ENCODE measurements at places on chromosomes 11 and 22. TPM values are rescaled to one million over a fixed set of nuclear protein-coding genes. Genes with fewer than 3 reads are reported as not detected.

GRCh38 chr22:26259510-26259909, 90.2 kb downstream of the SEZ6L start:
- no peak for DNase-seq
- no peak overlapping the region for H3K4me3 ChIP-seq
- H3K27ac ChIP-seq: no peak overlapping the region
- H3K36me3 ChIP-seq: no peaks in the 10 kb centered on the region
- H3K4me1 ChIP-seq: no peaks in the 10 kb centered on the region

DNA sequence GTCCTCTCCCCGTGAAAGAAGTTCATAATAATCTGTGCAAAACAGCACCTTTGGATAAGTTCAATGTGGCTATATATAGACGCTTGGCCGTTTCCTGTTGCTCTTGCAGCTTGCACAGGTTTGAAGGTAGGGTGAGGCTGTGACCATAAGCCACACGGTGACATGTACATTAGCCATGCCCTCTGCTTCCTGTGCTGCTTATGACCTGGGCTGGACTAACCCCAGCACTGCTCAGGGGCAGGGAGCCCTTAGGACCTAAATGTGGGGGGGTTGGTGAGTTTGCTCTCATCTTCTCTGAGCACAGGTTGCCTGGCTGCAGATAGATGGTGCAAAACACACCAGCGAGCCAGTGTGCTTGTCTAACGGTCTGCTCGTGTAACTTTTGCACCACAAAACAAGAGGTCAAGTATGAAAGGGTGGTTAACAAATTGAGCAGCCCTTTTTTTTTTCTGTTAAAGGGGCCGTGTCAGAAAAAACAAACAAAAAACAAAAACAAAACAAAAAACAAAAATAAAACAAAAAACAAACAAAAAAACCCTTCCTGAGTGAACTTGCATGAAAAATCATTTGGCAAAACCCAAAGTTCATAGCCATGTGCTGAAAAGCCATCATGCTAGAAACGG, 37.3 kb downstream of the FLI1 start:
- no peaks in the 10 kb centered on the region for H3K27me3 ChIP-seq
- H3K4me1 ChIP-seq: no peaks in the 10 kb centered on the region
- no peaks in the 10 kb centered on the region for H3K36me3 ChIP-seq
- no peak for DNase-seq

DNA sequence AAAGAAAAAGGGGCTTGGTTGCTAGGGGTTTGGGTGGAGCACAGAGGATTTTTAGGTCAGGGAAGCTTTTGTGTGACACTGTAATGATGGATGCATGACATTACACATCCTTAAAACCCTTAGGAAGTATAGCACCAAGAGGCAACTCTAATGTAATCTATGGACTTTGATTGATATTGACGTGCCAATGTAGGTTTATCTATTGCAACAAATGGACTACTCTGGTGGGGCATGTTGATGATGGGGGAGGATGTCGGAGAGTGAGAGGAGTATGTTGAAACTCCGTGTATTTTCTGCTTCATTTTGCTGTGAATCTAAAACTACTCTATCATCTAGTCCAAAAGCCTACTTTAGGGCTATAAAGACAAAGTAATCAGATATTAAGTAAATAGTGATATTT, 72.3 kb upstream of the PAX6 start:
- DNase-seq: no peak
- H3K27me3 ChIP-seq: no peaks in the 10 kb centered on the region
- no peaks in the 10 kb centered on the region for H3K4me1 ChIP-seq
- H3K36me3 ChIP-seq: no peaks in the 10 kb centered on the region
- no peak overlapping the region for H3K4me3 ChIP-seq

DNA sequence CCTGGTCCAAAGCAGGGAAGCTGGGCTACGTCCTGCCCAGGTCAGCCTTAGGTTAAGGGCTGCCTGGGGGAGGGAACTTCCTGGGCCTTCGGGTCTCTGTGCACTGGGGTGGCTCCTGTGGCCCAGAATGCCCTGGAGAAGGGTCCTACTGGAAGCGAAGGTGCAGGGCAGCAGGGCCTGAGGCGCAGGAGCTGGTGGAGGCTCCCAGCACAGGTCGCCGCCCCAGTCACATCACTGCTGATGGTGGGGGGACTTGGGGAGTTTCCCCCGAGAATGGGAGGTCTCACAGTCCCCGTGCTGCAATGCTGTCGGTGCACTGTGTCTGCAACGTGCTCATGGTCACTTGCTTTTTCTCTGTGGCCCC, 815 bp upstream of the SMIM38 start:
- H3K36me3 ChIP-seq: no peaks in the 10 kb centered on the region
- no peaks in the 10 kb centered on the region for H3K4me1 ChIP-seq
- H3K27ac ChIP-seq: peak overlapping the region; percentile 92
- DNase-seq: no peak

GRCh38 chr11:2306877-2307500, 5.2 kb downstream of the TSPAN32 start:
- no peak overlapping the region for H3K4me3 ChIP-seq
- no peak for DNase-seq
- H3K4me1 ChIP-seq: peaks cover 64% of the 10 kb centered on the region
- no peaks in the 10 kb centered on the region for H3K27me3 ChIP-seq

- peak overlapping the region; percentile 56 for H3K27ac ChIP-seq
- H3K4me3 ChIP-seq: peak overlapping the region; percentile 90
- peaks cover 29% of the 10 kb centered on the region for H3K36me3 ChIP-seq
- H3K27me3 ChIP-seq: no peaks in the 10 kb centered on the region
- no peaks in the 10 kb centered on the region for H3K4me1 ChIP-seq
Observed at GRCh38 chr22:50583294-50583861, 729 bp upstream of the CHKB start.

DNA sequence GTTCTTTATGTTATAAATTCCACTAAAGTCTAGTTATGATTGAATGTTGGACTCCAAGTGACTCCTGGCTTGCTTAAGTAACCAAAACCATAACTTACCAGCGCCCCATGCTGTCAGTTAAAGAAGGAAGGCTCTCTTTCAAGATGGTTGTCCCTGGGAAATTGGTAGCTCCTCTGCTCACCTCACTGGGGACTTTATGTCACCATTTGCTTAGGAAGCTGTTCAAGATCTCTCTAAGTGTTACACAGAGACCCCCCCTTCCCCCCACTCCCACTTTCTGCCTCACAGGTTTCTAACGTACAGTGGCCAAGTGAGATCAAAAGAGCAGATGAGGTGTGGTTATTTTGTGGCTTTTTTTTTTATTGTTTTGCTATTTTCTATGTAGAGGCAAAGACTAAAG, 301.8 kb downstream of the AASDHPPT start:
- no peak for DNase-seq
- no peak overlapping the region for H3K27ac ChIP-seq
- H3K4me1 ChIP-seq: no peaks in the 10 kb centered on the region
- H3K27me3 ChIP-seq: no peaks in the 10 kb centered on the region
- no peak overlapping the region for H3K4me3 ChIP-seq

- H3K27ac ChIP-seq: no peak overlapping the region
- DNase-seq: peak; percentile 82
- no peak overlapping the region for H3K4me3 ChIP-seq
- no peaks in the 10 kb centered on the region for H3K36me3 ChIP-seq
- no peaks in the 10 kb centered on the region for H3K27me3 ChIP-seq
- H3K4me1 ChIP-seq: peaks cover 20% of the 10 kb centered on the region
Observed at GRCh38 chr22:37538590-37539357, 19.6 kb upstream of the CARD10 start.

- no peaks in the 10 kb centered on the region for H3K27me3 ChIP-seq
- H3K4me1 ChIP-seq: peaks cover 5% of the 10 kb centered on the region
- H3K4me3 ChIP-seq: no peak overlapping the region
- H3K36me3 ChIP-seq: peaks cover 76% of the 10 kb centered on the region
Observed at GRCh38 chr22:21760640-21761039, 25.0 kb upstream of the YPEL1 start.

GRCh38 chr22:35629406-35630216, 12.5 kb upstream of the MB start:
- H3K27ac ChIP-seq: peak overlapping the region; percentile 67
- H3K36me3 ChIP-seq: no peaks in the 10 kb centered on the region
- no peaks in the 10 kb centered on the region for H3K27me3 ChIP-seq
- H3K4me1 ChIP-seq: peaks cover 11% of the 10 kb centered on the region
- peak; percentile 55 for DNase-seq
- H3K4me3 ChIP-seq: no peak overlapping the region

- H3K27ac ChIP-seq: no peak overlapping the region
- peaks cover 13% of the 10 kb centered on the region for H3K4me1 ChIP-seq
- H3K36me3 ChIP-seq: no peaks in the 10 kb centered on the region
- H3K4me3 ChIP-seq: no peak overlapping the region
Observed at GRCh38 chr11:102447193-102447592, 5.4 kb downstream of the TMEM123 start.

DNA sequence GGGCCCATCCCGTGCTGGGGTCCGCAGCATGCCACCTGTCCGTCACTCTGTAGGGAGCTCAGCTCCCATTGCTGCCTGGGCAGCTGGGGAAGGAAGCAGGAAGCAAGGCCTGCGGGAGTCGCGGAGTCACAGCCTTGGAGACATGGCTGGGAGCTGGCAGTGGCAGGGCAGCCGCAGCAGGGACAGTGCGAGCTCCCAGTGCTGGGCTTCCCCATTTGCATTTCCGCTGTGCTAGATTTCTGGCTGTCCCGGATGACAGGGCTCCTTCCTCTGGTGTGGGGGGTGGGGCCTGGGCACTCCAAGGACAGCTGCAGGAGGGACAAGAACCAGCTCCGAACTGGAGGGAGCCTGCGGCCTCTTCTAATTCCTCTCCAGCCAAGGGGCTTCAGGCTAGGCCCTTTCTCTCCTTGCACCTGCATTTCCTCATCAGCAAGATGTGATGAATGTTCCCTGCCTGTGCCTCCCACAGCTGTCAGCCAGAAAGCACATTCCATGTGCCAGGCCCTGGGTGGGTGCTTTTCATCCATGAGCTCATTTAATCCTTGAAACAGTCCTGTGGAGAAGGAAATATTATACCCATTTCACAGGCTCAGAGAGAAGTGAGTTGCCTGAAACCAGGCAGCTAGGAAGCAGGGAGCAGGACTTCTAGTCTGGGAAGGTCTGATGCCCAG, 48.0 kb downstream of the MYO7A start:
- H3K36me3 ChIP-seq: no peaks in the 10 kb centered on the region
- H3K4me3 ChIP-seq: peak overlapping the region; percentile 33
- no peak overlapping the region for H3K27ac ChIP-seq
- H3K4me1 ChIP-seq: no peaks in the 10 kb centered on the region

DNA sequence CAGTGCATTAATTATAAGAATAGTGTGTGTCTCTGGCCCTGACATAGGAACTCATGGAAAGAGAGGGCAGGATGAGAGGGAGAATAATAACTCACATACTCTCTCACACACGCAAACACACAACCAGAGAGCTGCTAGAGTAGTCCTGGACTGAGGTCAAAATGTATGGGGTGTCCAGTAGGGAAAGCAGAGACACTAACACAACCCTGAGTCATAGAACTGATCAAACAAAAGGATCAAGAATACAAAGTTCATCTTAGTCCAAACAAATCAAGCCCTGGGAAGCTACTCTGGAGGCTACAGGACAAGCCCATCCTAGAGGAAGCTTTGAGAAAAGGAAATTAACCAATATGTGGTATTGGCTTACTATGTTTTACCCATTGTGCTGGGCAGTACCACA, 178.5 kb upstream of the GUCY1A2 start:
- no peak for DNase-seq
- no peaks in the 10 kb centered on the region for H3K4me1 ChIP-seq
- H3K36me3 ChIP-seq: no peaks in the 10 kb centered on the region
- no peaks in the 10 kb centered on the region for H3K27me3 ChIP-seq
- no peak overlapping the region for H3K4me3 ChIP-seq

DNA sequence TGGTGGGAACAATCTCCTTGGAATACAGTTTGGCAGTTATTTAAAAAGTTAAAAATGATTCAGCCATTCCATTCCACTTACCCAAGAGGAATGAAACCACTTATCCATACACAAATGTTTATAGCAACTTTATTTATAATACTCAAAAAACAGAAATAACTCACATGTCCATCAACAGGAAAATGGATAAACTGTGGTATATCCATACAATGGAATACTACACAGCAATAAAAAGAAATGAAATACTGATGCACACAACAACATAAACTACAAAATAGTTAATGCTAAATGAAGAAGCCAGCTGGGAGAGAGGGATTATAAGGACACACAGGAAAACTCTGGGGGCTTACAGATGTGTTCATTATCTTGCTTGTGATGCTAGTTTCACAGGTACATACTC, 64.7 kb downstream of the FCHSD2 start:
- no peaks in the 10 kb centered on the region for H3K27me3 ChIP-seq
- no peak overlapping the region for H3K4me3 ChIP-seq

- no peaks in the 10 kb centered on the region for H3K27me3 ChIP-seq
- H3K36me3 ChIP-seq: no peaks in the 10 kb centered on the region
- no peak overlapping the region for H3K4me3 ChIP-seq
Observed at GRCh38 chr11:109026891-109027489, 362.1 kb downstream of the DDX10 start.

DNA sequence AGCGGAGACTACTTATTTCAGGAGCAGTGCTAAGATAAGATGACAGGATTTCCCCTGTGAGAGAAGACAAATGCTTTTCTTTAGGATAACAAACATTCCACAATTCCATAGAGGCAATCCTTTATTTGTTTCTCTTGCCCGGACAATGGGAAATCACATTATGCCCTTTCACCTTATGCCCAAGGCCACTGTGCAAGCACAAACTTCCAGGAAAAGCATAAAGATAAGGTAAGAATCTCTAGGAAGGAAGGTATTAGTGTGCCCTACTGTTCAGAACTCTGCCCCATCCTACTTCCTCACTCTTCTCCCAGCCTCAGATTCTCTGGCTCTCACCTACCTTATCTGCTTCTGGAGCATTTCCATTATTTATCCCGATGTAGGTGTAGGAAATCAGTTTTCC, 23.1 kb upstream of the RDX start:
- no peak overlapping the region for H3K27ac ChIP-seq
- no peaks in the 10 kb centered on the region for H3K27me3 ChIP-seq
- peaks cover 7% of the 10 kb centered on the region for H3K4me1 ChIP-seq
- DNase-seq: no peak
- no peak overlapping the region for H3K4me3 ChIP-seq

DNA sequence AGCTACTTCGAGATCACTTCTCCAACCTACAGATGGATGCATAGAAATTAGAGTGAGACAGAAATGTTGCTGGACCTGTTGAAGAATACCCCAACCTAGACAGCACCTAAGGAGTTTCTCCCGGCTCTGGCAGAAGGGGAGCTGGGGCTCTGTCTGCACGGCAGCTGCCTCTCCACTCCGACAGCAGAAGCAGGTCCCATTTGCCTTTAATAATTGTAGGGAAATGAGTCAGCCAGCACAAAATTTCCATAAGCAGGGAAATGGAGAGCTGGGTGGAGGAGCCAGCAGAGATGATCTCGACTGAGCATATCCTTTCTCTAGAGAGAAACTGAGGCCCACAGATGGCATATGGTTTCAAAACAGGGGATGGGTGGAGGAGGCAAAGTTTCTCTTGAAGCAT, 80.1 kb downstream of the EFCAB6 start:
- no peaks in the 10 kb centered on the region for H3K27me3 ChIP-seq
- H3K27ac ChIP-seq: no peak overlapping the region
- no peak for DNase-seq
- H3K4me3 ChIP-seq: no peak overlapping the region

CSNK2A3 gene
- 2.9 TPM for total RNA-seq

TNNI2 gene
- not detected for total RNA-seq

SELENOO gene
- 45.3 TPM for total RNA-seq

CLDN5 gene
- 130 TPM for total RNA-seq

CNTF gene
- total RNA-seq: 283 TPM

ZP1 gene
- total RNA-seq: not detected

CARD16 gene
- 18.4 TPM for total RNA-seq

All from tibial nerve (tissue), 4 donors.